ENCODE measurements at places on chromosomes 5 and 9.

GRCh38 chr9:6852243-6852963 lies 94.6 kb downstream of the KDM4C start:
- DNase-seq, result no peak

DNA sequence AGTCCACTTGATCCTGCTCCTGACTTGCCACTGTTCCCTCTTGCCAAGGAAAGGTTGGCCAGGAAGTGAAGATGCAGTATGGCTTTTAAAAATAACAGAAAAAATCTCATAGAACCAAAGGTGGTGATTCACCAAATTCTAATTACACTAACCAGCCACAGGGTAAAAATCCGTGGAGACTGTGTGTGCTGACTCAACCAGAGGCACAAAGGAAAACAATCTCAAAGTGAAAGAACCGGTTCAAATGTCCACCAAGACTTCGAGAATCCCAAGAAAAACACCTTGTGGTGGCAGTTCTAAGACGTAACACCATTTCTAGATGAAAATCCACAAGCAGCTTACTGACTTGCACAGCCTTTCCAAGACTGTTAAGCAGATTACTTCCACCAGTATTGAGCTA lies 279.1 kb downstream of the TLE1 start:
- no peak for DNase-seq

GRCh38 chr9:115416299-115416698 lies 298.3 kb upstream of the TNC start:
- DNase-seq, result no peak

- DNase-seq, result no peak
These were observed 158.3 kb downstream of the DOCK2 start for GRCh38 chr5:169795338-169795737.

DNA sequence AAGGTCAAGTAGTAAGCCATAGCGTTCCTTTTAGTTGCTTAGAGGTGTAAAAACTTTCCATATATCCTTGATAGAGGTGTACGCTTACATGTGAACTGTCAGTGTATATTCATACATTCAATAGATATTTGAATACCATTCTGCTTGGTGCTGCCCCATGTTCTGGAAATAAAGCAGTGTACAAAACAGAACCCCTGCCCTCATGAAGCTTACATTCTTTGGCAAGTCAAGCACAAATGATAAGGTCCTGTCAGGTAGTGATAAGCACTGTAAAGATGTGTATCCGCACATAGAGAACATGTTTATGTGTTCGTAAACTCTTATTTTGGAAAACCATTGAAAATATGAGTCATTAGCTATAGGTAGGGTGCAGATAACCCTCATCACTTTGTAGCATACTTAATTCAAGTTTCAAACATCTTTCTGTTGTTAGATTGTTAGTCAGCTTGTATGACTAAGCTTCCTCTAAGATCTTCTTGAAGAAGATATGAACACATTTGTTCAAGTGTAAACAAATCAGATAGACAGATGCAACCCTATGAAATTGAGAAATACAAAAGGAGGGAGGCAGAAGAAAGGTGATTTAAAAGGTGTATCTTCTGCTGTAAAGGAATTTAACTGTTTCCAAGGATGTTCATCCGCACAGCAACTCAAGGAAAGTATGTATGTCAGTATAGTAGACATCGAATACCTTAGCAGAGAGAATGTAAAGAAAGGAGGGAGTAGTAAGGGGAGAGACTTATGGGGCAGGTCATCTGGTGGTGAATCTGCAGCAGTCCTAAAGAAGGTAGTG lies 1.6 kb downstream of the GTF3C4 start:
- DNase-seq, result no peak

GRCh38 chr9:110588296-110588695 lies 8.8 kb upstream of the SVEP1 start:
- DNase-seq, result no peak

- no peak for DNase-seq
These were observed 17.8 kb downstream of the INIP start for GRCh38 chr9:112700085-112700484.

DNA sequence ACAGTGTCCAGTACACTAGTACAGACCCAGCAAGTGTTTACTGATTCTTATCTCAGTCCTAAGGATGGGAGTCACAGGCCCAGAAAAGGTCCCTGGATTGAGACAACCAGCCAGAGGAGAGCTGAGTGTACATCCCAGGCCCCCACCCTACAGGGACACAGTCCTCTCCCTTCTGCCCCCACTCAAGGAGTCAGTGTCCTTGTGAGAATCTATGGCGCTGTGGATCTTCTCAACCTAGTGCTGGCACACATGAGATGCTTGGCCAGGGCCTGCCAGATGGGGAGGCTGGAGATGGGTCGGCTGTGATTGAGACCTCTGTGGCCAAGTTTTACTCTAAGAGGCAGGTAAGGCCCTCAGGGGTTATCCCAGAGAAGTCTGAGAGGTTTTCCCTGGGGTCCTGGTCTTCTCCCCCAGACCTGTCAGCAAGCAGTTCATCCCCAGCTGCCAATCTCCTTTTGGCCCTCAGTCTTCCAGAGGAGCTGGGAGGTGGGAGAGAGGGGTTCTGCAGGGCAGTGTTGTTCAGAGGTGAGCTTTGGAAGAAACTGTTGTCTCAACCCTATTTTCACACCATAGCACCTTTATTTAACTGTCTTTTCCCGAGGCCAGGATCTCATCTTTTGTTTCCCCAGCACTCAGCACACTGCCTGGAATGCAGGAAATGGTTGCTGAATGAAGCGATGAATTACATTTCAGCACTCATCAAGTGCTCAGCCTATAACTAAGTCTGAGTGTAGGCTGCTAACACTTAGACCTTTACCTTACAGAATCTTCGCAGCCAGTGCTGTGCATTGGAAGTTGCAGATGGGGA lies 3.2 kb upstream of the NSD1 start:
- DNase-seq, result no peak
